Activated CD4-positive, alpha-beta memory T cell treated with anti-CD3 and anti-CD28 coated beads for 36 hours (primary cell): ENCODE measurements at places on chromosomes 2 and 18. TPM values are rescaled to one million over a fixed set of nuclear protein-coding genes. Genes with fewer than 3 reads are reported as not detected.

SERPINB12 gene
- not detected for total RNA-seq

CMPK2 gene
- total RNA-seq = 6.8 TPM

COL6A3 gene
- total RNA-seq = 29.7 TPM

TACR1 gene
- not detected for total RNA-seq

INPP4A gene
- 40.7 TPM for total RNA-seq

ANKRD62 gene
- total RNA-seq = not detected

IRS1 gene
- 2.1 TPM for total RNA-seq

MOCOS gene
- total RNA-seq = 0.36 TPM

DNA sequence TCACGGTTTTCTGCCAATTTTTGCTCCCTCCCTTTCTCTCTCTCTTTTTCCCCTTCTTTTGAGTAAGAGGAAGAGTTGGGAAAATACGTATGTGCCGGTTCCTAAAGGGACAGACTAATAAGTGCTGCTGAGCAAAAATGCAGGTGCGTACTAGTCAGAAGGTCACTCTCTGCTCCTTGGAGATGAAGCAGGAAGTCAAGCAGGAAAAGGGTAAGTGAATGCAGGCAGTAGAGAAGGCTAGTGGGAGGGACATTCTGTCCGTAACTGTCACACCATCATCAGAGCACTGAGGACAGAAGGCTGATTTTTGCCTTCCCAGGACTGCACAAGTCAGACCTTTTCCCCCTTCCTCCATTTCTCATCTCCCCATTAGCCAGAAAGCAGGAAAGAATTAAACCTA lies 105.7 kb downstream of the CDH2 start:
- no peak for DNase-seq

DNA sequence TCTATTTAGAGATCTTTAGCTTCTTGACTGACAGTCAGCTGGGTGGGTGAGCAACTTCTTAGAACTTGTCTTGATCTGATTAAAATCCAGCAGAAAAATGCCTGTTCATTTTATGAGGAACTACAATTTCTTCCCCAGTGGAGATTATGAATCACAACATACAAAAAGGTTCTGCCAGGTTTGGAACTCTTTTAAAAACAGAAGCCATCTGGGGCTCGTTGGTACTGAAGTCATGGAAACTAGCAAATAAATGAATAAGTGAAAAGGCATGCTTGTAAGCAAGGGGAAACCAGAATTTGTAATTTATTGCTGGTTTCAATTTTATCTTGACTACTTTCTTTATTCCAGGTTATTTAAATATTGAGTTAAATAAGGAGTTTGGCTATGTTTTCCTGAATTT lies 767.4 kb downstream of the MBD2 start:
- no peak for DNase-seq

GRCh38 chr2:85318222-85319074 lies 9.3 kb downstream of the TGOLN2 start:
- peak; percentile 70 for DNase-seq

DNA sequence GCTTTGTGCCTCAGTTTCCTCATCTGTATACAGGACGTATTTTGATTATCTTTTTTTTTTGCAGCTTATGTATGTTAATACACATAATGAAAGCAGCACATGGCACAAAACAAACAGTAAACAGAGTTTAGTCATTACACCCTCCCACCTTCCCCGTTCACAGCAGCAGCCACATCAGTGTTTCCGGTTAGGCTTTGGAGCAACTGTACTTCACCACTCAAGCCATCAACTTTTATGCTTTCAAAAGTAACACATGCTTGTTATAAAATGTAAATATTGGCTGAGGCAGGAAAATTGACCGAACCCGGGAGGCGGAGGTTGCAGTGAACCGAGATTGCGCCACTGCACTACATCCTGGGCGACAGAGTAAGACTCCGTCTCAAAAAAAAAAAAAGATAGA lies 117.3 kb downstream of the MTCL1 start:
- DNase-seq = no peak

- peak; percentile 55 for DNase-seq
Observed at GRCh38 chr2:234032279-234032856, 18.1 kb upstream of the SPP2 start.

GRCh38 chr2:140797718-140798117 lies 1333.1 kb downstream of the LRP1B start:
- DNase-seq = no peak

DNA sequence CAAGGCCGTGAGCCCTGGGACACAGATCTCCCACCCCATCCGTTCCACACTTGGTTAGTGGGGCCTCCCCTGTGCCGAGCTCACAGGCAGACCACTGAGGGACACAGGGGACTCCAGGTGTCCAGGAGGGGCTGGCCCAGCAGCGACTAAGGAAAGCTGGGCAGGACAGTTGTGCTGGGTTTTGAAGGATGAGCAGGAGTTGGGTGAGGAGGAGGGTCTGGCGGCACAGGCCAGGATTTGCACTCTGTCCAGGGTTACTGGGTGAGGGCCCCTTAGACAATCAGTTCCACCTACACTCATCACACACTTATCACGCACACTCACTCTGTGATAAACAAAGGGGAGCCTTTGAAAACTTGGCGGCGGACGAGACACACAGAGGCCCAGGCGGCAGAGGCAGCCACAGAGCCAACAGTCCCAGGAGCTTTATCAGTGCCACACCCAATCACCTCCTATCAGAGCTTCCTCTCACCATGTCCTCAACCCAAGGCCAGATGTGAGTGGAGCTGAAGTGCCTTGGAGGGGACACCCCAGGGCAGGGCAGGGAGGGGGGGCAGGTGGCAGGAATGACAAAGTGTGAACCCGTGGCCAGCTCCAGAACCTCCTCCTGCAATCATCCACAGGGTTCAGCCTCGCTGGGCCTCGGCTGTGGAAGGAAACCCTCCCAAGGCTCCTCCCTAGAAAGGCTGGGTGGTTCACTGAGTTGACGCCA lies 26.6 kb downstream of the BIN1 start:
- DNase-seq = peak; percentile 87

DNA sequence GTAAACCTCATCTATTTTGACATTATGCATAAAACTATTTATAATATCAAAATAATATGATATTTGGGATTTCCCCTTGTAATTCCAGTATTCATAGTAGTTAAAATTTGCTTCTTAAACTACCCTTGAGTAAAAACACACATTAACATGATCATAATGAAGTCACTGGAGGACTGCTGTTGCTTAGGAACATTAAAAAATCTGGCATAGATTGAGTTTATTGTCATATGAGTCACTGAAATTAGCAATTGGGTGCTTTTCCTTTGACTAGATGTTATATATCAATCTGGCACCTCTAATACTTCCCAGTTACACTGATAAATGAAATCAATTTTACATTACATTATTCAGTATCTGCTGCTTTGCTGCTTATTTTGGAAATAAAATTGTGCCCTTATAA lies 57.0 kb upstream of the ZC3H15 start:
- DNase-seq = no peak

GRCh38 chr18:38966841-38967240 lies 1401.2 kb upstream of the CELF4 start:
- no peak for DNase-seq

- DNase-seq = no peak
Observed at GRCh38 chr2:139645617-139646016, 865.4 kb upstream of the NXPH2 start.

- DNase-seq = no peak
Observed at GRCh38 chr2:149826471-149827125, 239.0 kb upstream of the MMADHC start.

- DNase-seq = no peak
Observed at GRCh38 chr2:118387509-118387908, 299.2 kb downstream of the INSIG2 start.

- DNase-seq = no peak
Observed at GRCh38 chr2:240588006-240588655, 1.6 kb downstream of the CAPN10 start.

GRCh38 chr18:39571511-39571910 lies 2005.9 kb upstream of the CELF4 start:
- DNase-seq = no peak

- DNase-seq = no peak
Observed at GRCh38 chr2:73917296-73917695, 9.4 kb upstream of the DGUOK start.
